ENCODE measurements at places on chromosomes 1 and 21.

- DNase-seq: no peak
Measured at GRCh38 chr1:33716976-33717688, 146.7 kb upstream of the HMGB4 start.

DNA sequence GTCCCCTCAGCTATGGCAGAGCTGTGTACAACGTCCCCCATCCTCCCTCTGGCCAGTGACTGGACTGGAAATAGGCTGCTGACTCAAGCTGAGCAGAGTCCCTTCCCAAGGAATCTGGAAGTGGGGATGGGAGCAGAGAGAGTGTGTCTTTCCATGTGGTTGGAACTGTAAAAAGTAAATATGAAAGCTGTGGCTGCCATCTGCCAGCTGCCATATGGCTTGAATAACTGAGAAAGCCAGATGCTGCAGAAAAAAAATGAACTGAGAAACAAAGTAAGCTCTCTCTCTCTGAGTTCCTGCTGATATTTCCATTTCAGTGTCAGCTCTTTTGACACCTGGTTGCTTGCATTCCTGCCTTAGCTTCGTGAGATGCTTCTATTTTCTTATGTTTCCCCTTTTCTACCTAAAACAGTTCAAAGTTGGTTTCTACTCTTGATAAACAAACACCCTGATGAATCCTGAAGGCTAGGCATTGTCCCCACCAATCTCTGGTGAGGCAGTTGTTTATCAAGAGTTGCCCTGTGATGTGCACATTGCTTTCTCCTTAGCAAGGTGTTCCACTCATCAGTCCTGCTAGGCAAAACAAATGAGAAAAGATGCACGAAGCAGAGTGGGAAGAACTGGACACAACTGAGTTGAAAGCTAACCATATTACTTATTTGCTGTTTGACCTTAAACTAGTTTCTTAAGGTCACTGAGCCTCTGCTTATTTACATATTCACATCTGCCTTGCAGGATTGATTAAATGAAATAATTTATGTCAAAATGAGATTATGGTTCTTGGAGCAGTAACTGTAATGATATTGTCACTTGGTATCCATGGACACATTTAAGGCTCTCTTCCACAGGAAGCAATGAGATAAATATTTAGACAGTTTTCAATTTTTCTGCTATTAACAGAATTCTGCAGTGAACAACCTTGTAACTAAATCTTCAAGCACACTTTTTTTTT, 16.6 kb upstream of the DR1 start:
- no peak for DNase-seq

GRCh38 chr1:184197831-184198230, 146.3 kb downstream of the TSEN15 start:
- DNase-seq: no peak

DNA sequence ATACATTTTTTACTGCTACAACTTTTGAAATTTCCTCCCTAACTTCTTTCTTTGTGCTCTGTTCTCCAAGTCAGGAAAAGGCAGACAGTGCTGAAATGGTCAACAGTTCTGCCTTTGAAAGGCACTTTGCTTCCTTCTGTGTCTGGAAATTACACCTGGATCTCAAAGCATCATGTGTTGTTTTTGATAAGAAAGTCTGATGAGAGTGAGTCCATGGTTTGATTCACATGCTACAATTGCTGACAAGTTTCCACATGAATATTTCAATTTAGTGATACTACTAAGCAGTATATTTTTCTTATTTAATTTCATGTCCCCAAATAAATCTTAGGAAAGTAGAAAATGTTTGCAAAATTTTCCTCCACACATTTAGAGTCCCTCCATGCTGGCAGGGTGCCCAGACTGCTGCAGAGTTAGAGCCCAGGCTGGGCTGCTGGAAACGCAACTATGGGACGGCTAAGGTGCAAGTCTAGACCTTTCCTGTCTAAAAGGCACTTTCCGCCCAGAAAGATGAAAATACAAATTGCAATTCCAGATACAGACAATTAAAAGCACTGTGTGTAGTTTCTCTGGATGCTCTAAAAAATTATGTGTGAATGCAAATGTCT, 96.6 kb upstream of the RUNX1 start:
- DNase-seq: no peak

DNA sequence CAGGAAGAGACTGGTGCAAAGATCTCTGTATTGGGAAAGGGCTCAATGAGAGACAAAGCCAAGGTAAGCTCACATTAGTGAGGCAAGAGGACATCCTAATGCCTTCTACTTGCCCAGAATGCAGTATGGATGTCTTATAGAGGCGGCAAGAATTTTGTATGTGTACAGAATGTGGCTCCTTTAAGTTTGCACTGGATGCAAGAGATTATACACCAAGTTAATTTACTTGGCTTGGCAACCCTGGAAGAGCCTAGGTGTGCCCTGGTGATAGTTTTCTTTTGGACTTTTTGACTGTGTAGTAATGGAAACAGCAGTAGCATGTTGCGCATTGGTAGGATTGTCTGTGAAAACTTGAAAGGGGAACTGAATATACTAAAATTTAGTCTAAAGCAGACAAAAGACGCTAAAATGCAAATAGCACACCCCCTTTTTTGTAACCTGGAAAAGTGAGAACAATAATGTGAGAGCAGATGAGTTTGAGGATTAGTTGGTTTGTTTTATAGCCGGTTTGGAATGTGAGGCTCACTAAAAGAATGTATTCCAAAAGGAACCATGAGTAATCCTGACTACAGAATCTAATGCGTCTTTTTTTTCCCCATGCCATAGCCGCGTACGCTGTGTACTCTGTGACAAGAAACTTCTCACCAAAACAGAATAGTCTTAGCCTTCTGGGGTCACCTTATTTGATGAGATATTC, 18.1 kb downstream of the KHDRBS1 start:
- no peak for DNase-seq

DNA sequence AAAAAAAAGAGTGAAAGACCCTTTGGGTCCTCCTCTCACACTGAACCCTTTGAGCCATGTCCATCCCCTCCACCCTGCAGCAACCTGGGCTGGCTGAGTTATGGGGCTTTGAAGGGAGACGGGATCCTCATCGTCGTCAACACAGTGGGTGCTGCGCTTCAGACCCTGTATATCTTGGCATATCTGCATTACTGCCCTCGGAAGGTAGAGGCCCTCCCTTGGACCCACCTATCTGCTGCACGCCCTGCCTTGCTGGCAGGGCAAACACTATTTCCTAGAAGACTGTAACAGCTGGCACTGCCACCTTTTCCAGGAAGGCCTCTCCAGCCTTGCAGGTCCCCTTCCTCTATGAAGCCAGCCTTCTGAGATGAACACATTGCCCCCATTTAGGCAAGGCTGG, 1.1 kb downstream of the SLC50A1 start:
- DNase-seq: no peak

- no peak for DNase-seq
Measured at GRCh38 chr1:99003581-99004253, 944 bp downstream of the PLPPR5 start.

GRCh38 chr1:81308191-81308590, 492.5 kb upstream of the ADGRL2 start:
- no peak for DNase-seq

DNA sequence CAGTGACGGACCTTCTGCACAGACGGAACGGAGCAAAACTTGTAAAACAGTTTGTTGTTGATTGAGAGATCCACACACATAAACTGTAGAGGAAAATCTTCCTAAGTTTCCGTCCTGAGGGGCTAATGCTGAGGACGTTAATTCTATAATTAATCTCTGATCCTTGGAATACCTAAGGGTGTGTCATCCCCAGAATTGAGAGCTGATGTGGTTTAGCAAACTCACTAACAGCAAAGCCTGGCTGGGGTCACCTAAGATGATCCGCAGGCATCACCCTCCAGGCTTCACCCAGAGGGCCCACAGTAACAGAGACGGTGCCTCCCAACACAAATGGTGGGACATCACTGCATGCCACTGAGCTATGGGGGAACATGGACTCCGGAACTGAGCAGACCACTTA, 97.5 kb downstream of the SMYD2 start:
- no peak for DNase-seq

DNA sequence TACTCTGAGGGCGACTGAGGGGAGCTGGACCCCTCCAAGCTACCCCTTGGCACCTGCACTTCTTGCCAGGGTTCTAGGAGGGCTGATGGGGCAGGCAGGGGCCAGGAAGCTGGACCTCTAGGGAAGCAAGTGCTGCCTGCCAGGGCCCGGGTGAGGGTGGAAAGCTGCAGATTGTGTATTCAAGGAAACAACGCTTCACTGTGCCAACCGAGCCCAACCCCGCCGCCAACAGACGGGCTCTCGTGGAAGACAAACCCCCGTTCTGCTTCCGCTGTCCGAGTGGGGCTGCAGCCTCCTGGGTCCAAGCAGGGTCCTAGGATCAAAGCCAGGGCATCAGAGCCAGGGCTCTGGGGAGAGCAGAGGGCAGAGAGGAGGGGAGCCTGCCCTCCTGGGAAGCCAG, 3.2 kb downstream of the EFHD2 start:
- DNase-seq: no peak

DNA sequence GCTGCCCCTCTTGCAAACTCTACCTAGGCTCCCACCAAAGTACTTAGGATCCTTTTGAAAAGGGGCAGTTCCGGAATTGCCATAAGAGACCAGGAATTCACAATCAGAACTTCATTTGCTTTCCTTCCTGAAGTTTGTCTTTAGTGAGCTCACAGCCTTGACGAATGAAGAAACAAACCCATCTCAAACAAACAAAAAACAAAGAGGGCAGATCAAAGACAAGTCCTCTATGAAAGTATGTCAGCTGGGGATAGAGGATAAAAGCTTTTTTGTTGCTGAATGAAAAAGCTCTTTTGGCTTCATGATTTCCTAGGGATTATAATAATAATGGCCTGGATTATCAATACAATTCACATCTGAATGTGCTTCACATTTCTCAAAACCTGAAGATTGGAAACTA, 357.9 kb upstream of the DUSP10 start:
- DNase-seq: no peak

DNA sequence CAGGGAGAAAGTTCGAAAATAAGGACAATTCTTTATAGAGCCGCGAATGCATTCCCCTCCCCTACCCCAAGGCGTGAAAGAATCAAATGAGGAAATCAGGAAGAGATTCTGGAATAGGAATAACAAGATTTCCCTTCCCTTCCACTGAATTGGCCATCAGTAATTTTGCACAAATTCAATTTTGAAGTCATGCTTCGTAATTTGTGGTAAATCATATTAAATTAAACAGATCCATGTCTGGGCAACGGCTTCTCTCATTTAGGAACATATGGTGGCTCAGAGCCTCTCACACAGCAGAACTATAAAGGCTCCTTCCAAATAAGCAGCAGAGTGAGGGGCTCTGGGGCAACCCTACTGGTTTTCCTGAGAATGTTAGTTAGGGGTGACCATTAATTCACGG, 152.9 kb downstream of the CLIC6 start:
- no peak for DNase-seq

GRCh38 chr1:17679856-17680255, 75.3 kb upstream of the ACTL8 start:
- DNase-seq: no peak

DNA sequence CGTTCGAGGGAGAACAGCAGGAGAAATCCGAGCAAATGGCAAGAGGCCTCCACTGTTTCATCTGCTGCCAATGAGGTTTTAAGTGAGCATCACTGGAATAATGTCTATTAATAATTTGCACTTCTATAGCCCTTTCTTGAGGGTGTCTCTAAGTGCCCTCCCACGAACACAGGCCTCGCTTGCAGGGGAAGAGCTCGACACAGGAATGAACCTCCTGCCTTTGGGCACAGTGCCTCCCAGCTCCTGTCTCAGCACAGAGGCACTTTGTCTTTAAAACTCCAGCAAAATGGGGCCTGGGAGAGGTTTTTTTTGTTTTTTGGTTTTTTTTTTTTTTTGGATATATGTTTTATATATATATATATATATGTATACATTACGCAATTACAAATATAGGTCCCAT, 56.6 kb downstream of the OLIG1 start:
- no peak for DNase-seq

DNA sequence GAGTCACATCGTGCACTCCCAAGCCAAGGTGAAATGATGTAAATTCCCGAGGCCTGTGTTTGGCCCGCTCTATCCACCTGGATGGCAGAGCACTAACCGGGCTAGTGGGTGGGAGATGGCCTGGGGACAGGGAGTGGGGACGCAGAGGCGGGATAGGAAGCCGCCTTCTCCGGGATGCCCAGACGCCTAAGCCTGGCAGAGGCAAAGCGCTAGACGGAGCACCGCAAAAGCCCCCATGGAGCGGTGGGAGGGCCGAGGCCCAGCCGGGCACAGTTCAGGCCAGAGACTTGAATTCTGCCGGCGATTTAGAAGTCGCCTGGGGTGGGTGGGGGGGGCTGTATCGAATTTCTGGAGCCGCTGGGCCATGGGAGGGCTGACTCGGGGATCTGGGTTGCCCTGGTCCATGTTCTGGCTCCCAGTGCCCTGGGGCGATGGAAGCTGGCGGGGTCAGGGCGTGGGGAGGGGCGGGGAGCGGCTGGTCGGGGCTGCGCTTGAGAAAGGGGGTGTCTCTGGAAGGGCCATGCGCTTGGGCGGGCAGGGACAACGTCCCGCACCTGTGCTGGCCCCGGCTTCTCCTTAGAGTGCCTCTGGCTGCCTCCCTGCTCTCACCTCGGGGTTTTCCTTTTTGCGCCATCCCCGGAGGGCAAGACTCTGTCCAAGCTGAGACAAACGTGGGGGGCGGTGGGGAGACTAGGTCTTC, 28.0 kb downstream of the KIAA2013 start:
- no peak for DNase-seq

DNA sequence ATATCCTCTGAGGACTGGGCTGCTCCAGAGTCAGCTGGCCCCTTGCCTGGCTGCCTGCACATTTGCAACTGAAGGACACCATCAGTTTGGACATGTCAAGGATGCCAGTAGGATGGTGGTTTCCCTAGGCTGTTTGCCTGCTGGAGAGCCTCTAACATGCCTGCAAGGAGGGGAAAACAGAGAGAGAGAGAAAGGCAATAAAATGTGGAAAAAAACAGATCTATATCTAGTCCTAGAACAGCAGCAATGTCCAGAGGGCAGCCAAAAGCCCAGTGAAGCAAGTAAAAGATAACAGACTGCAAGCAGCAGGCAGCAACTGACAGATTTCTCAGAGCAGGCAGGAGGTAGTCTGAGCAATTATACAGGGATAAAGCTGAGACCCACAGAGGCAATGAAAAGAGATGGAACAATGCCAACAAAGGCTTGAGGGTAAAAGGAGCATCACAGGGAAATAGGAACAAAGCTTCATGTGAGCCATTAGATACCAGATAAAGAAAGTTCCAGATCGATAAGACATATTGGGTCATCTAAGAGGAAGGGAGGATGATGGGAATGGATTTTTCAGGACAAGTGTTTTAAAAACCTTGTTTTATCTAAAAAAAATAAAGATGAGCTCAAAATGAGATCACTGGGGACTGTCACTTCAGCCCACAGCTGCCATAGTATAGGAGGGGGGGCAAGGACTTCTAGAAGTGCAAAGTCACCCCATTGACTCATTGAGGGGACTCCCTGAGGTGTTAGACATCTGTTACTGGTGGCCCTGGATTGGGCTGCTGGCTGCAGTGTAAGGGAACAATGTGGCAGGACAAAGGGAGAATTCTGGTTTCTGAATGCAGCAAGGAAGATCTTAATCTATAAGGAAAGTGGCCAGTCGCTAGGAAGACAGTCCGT, 38.6 kb upstream of the GADD45A start:
- DNase-seq: no peak

- no peak for DNase-seq
Measured at GRCh38 chr1:188343914-188344313, 1515.2 kb downstream of the PLA2G4A start.

- DNase-seq: no peak
Measured at GRCh38 chr21:16841975-16842695, 670.7 kb upstream of the CXADR start.
